ENCODE measurements at places on chromosomes 2 and 18.

DNA sequence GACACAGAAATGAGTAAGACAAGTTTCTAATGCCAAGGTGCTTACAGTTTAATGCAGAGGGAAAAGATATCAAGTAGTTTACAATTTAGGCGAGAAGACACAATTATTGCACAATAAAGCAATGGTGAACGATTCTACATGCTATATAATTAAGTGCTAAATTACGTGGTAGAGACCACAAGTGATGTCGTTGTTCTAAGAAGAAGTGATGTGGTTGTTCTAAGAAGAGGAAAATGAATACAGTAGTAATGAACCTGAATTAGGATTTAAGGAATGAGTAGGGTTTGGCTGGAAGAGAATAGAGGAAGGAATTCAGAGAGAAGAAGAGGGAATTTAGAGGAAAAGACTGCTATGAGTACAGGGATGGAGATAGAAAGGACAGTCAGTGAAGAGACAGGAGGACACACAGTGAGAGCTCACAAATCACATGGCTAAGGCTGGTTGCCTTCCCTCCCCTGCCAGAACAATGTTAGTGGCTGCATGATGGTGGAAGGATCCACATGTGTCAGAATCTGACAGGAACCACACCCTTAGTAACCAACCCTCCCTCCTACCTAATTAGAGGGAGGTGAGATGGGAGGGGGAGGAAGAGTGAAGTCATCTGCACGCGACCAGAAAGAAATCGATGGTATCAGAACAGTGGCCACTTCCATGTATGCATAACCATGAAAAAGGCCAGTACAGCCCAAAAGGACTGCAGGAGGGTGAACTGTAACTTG lies 44.7 kb downstream of the M1AP start:
- DNase-seq: no peak

GRCh38 chr2:45653122-45653913 lies 1.8 kb downstream of the PRKCE start:
- no peak for DNase-seq

DNA sequence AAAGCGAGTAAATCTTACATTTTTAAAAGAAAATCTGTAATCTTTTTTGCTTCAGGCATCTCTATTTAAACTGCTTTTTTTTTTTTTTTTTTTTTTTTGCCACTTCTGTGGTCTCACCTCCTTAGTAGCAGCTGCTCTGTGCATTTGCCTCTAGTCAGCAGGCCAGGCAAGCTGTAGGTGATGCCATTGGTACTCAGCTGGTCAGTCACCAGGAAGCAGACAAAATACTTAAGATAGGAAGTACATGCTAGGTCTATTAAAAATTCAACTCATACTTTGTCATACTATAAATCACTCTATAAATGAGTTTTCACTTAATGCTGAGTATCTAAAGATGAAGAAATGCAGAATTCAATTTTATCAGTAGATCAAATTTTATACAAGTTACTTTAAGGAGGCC lies 83.7 kb downstream of the KYNU start:
- DNase-seq: no peak

GRCh38 chr18:53698907-53699306 lies 525.6 kb downstream of the MBD2 start:
- peak; percentile 20 for DNase-seq

GRCh38 chr2:85741211-85741832 lies 12.5 kb upstream of the ATOH8 start:
- no peak for DNase-seq

- no peak for DNase-seq
These were observed 676.1 kb upstream of the GYPC start for GRCh38 chr2:125979886-125980285.

GRCh38 chr2:236823041-236823629 lies 253.5 kb downstream of the ACKR3 start:
- no peak for DNase-seq

GRCh38 chr2:68726100-68726499 lies 8.5 kb upstream of the ARHGAP25 start:
- no peak for DNase-seq

- DNase-seq: no peak
These were observed at the start of gene LRP1B for GRCh38 chr2:142131010-142131669. TSS of gene LRP1B (minus strand) at chr2:142131016. CDS start at chr2:142130729, 287 bp downstream.

- DNase-seq: no peak
These were observed 1815.6 kb upstream of the LRRTM1 start for GRCh38 chr2:82120115-82120514.

DNA sequence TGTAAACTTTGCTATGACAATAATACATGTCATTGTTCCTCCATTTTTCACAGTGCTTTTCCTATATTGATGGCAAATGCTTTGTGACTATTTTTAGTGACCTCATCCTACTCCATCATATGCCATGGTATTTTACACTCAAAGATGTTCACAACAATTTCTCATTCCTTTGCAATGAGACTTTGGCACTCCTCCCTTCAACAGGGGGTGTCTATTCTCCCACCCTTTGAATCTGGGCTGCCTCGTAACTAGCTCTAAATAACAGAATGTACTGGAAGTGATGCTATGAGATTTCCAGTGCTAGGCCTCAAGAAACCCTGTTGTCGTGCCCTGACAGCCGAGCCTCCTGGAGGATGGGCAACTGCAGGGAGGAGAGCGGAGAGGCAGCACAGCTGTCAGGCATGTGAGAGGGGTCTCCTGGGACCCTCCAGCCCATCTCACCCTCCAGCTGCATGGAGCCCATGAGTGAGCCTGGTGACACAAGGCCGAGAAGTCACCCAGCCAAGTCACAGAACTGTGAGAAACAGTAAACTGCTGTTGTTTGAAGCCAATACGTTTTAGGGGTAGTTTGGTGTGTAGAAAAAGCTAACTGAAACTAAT lies 103.1 kb upstream of the APCDD1 start:
- no peak for DNase-seq

DNA sequence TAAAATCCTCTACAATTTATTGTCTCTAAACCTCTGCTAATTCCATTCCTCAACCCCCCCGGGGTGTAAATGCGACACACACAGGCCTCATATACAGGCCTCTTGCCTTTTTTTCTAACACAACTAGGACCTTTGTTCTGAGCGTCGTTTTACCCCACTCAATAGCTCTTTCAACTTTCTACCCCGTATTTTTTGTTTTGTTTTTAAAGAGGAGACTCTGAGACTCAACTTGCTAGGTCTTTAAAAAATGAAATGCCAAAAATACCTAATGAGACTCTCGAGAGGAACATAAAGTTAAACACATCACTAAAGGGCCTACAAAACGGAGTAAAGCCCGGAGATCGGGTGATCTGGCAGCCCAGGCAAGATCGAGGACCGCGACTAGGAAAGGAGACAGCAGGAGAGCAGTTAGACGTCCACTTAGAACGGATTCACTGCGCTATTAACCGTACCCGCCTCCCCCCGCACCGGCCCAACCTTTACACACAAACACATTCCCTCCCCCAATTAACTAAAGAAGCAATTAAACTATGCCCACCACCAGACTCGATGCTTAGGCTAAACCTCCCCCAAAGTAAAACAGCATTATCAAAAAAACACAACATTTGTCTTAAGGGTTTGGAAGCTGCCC lies 1.7 kb downstream of the TRIP12 start:
- DNase-seq: no peak

Measured in iPS DF 6.9 (cell line).